ENCODE measurements at places on chromosomes 1 and 21. TPM values are rescaled to one million over a fixed set of nuclear protein-coding genes. Genes with fewer than 3 reads are reported as not detected.

Gene ATF3
- total RNA-seq, result 23.0 TPM

Gene RUNX3
- total RNA-seq, result 133 TPM

Gene SPATA1
- total RNA-seq, result 1.2 TPM

Gene NGF
- total RNA-seq, result not detected

Gene SYDE2
- total RNA-seq, result 0.83 TPM

Gene SPATA45
- total RNA-seq, result not detected

Gene TIMM17A
- 117 TPM for total RNA-seq

Gene ANKRD35
- 0.52 TPM for total RNA-seq

DNA sequence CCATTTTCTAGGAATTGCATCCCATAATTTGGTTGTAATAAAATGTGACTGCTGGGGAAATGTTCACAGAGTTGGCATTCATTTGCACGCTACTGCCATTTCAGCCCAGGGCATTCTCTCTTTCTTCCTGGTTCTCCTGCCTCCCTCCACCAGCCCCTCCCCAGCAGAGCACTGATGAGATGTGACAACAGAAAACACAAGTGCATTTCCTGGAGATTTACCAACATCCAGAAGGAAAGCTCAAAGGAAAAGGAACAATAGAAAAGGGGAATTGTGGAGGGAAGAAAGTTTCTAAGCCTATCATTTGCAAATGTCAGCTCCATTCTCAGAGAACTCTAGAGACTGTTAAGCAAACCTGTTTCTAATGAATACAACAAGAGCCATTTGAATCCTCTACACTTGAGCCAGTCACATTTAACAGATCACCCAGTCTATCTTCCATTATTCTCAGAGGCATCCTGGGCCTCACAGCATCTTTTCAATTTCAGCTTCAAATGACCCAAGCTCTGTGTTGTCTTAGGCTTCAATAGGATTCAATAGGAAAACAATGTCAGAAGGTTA is 395.6 kb upstream of the PBX1 start:
- no peak for DNase-seq
- H3K4me1 ChIP-seq, result no peaks in the 10 kb centered on the region
- H3K27me3 ChIP-seq, result no peaks in the 10 kb centered on the region
- no peak overlapping the region for H3K4me3 ChIP-seq
- no peak overlapping the region for H3K27ac ChIP-seq

DNA sequence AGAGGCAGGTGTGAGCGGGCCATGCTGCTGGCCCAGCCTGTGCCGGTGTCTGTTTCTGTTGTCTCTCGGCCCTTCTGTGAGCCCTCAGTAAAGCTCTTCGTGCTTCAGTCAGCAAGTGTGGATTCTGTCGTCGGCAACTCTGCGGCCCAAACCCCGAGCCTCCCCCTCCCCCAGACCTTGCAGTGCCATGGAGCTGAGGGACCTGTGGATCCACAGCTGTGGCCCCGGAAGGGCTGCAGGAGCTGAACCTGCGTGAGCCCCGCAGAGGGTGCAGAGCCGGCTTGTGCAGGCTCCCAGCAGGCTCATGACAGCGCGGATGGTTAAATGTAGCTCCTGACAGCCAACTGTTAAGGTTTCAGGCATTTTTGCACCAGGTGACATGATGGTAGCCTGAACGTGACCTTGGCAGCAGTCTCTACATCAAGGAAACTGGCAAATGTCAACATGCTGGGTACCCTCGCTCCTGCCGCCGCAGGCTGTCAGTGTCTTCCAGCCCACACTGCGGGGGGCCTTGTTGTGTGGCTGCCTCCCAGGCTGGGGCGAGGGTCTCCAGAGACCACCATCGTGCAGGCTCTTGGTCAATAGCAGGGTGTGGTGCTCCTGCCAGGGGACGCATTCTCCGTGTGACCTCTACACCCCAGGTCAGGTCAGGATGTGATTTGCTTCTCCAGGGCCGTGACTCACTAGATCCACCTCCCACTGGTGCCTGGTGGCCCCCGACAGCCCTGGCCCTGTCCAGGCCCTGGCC is 7.0 kb downstream of the LRRC3 start:
- no peak overlapping the region for H3K27ac ChIP-seq
- H3K36me3 ChIP-seq, result no peaks in the 10 kb centered on the region
- no peaks in the 10 kb centered on the region for H3K27me3 ChIP-seq
- peaks cover 4% of the 10 kb centered on the region for H3K4me1 ChIP-seq

DNA sequence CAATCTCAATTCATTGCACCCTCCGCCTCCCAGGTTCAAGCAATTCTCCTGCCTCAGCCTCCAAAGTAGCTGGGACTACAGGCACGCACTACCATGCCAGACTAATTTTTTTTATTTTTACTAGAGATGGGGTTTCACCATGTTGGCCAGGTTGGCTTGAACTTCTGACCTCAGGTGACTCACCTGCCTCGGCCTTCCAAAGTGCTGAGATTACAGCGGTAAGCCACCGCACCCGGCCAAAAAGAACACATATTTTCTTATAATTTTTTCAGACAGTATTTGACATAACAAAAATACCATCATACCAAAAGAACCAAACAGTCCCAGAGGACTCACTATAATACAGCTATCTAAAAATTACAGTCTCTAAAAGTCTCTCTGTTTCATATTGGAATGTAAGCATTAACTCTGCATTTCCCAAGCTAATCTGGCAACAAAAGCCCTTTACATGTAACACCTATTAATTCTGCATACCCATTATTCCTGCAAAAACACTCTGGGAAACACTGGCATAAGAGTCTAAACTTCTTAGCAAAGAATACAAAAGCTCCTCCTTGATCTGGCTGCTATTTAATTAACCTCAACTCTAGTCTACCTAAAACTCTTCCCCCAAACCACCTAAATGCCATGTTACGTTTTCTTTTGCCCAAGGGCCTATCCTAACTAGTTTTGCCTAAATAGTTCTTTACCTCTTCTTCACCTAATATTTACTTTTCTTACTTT is 26.9 kb downstream of the WDR26 start:
- peaks cover 47% of the 10 kb centered on the region for H3K36me3 ChIP-seq
- peak overlapping the region; percentile 15 for H3K27ac ChIP-seq
- DNase-seq, result no peak
- no peak overlapping the region for H3K4me3 ChIP-seq

GRCh38 chr1:232172563-232172962 is 457.4 kb downstream of the SIPA1L2 start:
- H3K27me3 ChIP-seq, result peaks cover 6% of the 10 kb centered on the region
- H3K36me3 ChIP-seq, result no peaks in the 10 kb centered on the region
- H3K4me1 ChIP-seq, result no peaks in the 10 kb centered on the region
- no peak overlapping the region for H3K27ac ChIP-seq

DNA sequence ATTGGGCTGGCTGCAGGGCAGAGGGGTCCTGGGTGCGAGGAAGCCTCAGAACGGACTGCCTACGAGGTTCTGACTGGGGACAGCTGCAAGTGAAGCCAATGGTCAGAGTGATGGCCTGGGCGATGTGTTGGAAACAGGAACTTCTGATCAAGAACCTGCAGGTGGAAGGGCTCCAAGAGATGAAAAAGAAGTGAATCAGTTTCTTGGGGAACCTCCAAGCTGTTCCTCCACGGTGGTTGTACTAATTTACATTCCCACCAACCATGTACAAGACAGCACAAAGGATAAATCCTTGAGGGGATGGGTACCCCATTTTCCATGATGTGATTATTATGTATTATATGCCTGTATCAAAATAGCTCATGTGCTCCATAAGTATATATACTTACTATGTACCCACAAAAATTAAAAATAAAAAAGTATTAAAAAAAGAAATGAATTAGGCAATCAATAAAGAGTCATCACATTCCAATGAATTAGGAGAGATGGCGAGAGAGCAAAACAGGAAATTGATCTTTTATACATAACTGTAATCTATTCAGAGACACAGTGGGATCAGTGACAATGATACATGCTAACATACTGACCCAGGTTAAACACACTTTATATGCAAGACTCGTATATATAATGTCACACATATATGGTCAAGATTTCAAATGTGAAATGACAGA is 58.1 kb downstream of the PTPN14 start:
- H3K27ac ChIP-seq, result no peak overlapping the region
- no peak for DNase-seq
- no peaks in the 10 kb centered on the region for H3K4me1 ChIP-seq
- H3K36me3 ChIP-seq, result no peaks in the 10 kb centered on the region
- H3K27me3 ChIP-seq, result peaks cover 13% of the 10 kb centered on the region

DNA sequence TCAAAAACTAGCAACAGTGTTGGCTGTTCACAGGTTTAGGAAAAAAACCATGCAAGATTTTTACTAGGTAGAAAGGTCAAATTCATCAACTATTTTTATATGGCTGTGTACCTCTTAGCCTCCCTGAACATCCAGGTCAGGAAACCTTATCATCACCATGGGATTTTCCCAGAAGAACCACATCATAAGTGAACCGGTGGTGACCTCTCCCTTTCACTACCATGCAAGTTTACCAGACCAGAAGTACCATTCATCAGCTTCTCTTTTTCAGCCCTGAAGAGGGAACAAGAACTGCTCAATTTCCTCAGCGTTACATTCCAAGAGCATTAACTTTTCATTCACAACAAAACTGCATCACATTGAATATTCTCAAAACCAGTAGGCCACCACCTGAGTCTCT is 5.9 kb downstream of the SSBP3 start:
- H3K27me3 ChIP-seq, result no peaks in the 10 kb centered on the region
- H3K4me1 ChIP-seq, result peaks cover 88% of the 10 kb centered on the region
- H3K36me3 ChIP-seq, result peaks cover 78% of the 10 kb centered on the region
- no peak for DNase-seq

DNA sequence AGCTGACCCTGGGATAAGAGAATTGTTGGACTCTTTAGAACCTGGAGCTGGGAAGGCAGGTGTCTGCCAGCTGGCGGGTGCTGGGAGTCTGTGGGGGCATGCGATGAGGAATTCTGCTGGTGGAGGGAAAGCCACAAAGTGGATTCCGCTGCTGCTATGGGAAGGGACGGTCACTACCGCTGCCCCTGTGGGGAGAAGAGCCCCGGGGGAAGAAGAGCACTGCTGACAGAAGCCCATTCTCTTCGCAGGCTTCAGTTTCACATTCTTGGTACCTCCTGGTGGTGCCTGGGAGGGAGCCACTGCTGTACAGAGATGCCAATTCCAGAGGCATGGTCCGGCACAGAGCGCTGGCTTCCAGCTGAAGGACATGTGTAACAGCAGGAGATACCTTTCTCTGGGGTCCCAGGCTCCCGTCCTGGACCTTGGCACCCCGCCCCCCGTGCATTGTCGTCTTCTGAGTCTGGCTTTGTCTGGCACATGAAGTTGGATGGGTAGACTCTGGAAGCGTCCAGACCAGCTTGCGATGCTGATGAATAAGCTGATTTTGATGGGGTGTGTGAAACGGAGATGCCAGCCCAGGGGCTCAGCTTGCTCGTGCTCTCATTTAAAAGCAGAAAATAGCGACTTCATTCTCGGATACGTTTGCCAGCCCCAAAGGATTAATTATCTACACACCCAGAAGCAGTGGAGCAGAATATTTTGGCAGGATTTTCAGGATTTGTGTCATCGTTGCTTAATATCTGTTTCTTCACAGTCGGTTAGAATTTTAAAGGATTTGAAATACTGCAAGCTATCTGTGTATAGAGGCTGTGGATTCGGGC is 13.2 kb downstream of the PDXK start:
- H3K4me3 ChIP-seq, result no peak overlapping the region
- H3K27me3 ChIP-seq, result no peaks in the 10 kb centered on the region
- H3K27ac ChIP-seq, result no peak overlapping the region

DNA sequence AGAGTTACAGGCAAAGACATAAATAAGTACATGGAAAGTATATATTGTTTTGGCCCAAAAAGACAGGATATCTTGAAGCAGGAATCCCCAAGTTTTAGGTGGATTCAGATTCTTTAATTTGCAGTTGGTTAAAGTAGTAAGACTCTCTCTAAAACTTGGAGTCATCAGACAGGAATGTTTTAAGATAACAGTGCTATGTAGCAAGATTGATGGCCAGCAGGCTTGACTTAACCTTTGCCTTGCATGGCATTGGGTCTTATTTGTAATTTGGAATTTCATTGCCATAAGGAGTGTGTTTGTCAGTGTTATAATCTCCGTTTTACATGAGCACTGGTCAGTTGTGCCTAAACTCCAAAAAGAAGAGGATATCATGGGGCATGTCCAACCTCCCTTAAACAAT is 727.6 kb upstream of the CHRM3 start:
- no peaks in the 10 kb centered on the region for H3K4me1 ChIP-seq
- no peak overlapping the region for H3K4me3 ChIP-seq
- no peaks in the 10 kb centered on the region for H3K36me3 ChIP-seq

DNA sequence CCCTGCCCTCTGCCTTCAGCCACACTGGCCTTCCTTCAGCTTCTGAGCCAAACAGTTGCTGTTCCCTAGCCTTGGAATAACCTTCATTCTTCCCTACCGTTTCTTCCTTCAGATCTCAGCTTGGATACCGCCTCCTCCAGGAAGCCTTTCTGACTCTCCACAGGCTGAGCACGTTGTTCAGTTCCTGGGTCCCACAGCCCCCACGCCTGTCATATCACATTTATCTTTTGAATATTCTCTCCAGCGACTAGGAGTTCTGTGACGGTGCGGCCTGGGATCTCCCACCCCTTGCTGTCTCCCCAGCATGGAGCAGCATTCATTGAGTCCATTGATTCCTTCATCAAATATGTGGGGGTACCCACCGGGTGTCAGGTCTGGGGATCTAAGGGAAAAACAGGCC is 39.2 kb downstream of the EPHA2 start:
- no peak overlapping the region for H3K4me3 ChIP-seq
- no peaks in the 10 kb centered on the region for H3K36me3 ChIP-seq
- no peaks in the 10 kb centered on the region for H3K4me1 ChIP-seq
- no peak for DNase-seq
- no peak overlapping the region for H3K27ac ChIP-seq

GRCh38 chr1:88891951-88892340 is 579 bp upstream of the GTF2B start:
- peaks cover 49% of the 10 kb centered on the region for H3K4me1 ChIP-seq
- no peaks in the 10 kb centered on the region for H3K27me3 ChIP-seq
- DNase-seq, result no peak
- H3K36me3 ChIP-seq, result peaks cover 11% of the 10 kb centered on the region
- peak overlapping the region; percentile 95 for H3K27ac ChIP-seq
- H3K4me3 ChIP-seq, result peak overlapping the region; percentile 92

- H3K27me3 ChIP-seq, result peaks cover 39% of the 10 kb centered on the region
- H3K36me3 ChIP-seq, result peaks cover 2% of the 10 kb centered on the region
- DNase-seq, result no peak
- no peaks in the 10 kb centered on the region for H3K4me1 ChIP-seq
- no peak overlapping the region for H3K27ac ChIP-seq
Observed at GRCh38 chr1:226438007-226438406, 30.1 kb upstream of the PARP1 start.

GRCh38 chr1:183674339-183674738 is 21.2 kb upstream of the APOBEC4 start:
- H3K4me1 ChIP-seq, result no peaks in the 10 kb centered on the region
- H3K27me3 ChIP-seq, result peaks cover 7% of the 10 kb centered on the region
- H3K27ac ChIP-seq, result no peak overlapping the region
- no peak for DNase-seq
- peaks cover 6% of the 10 kb centered on the region for H3K36me3 ChIP-seq

- no peaks in the 10 kb centered on the region for H3K27me3 ChIP-seq
- DNase-seq, result no peak
- H3K4me1 ChIP-seq, result peaks cover 81% of the 10 kb centered on the region
- peaks cover 55% of the 10 kb centered on the region for H3K36me3 ChIP-seq
Observed at GRCh38 chr21:35020902-35021301, 28.2 kb downstream of the RUNX1 start.

GRCh38 chr1:228515200-228515834 is 28.1 kb downstream of the RNF187 start:
- peaks cover 6% of the 10 kb centered on the region for H3K4me1 ChIP-seq
- no peaks in the 10 kb centered on the region for H3K36me3 ChIP-seq
- DNase-seq, result no peak
- peaks cover 19% of the 10 kb centered on the region for H3K27me3 ChIP-seq

GRCh38 chr1:244435562-244436205 is 16.0 kb downstream of the ADSS2 start:
- H3K27me3 ChIP-seq, result no peaks in the 10 kb centered on the region
- DNase-seq, result no peak
- H3K36me3 ChIP-seq, result peaks cover 40% of the 10 kb centered on the region
- H3K4me1 ChIP-seq, result peaks cover 38% of the 10 kb centered on the region
- H3K27ac ChIP-seq, result peak overlapping the region; percentile 97

GRCh38 chr1:92843046-92843423 is 11.2 kb downstream of the RPL5 start:
- H3K27me3 ChIP-seq, result no peaks in the 10 kb centered on the region
- peaks cover 51% of the 10 kb centered on the region for H3K36me3 ChIP-seq
- peaks cover 27% of the 10 kb centered on the region for H3K4me1 ChIP-seq

All from activated T-helper 1 cell treated with anti-CD3 and anti-CD28 coated beads, Interleukin-12 subunit alpha, Interleukin-12 subunit beta, Interleukin-2, Interleukin-4 antibody, amounts not matched to agents 30 ng/mL and 10 ng/mL and 1 ng/mL, durations not matched to agents 14 hours and 24 hours and 36 hours (primary cell).